ENCODE measurements at places on chromosomes 7 and 10. TPM values are rescaled to one million over a fixed set of nuclear protein-coding genes. Genes with fewer than 3 reads are reported as not detected.

DNA sequence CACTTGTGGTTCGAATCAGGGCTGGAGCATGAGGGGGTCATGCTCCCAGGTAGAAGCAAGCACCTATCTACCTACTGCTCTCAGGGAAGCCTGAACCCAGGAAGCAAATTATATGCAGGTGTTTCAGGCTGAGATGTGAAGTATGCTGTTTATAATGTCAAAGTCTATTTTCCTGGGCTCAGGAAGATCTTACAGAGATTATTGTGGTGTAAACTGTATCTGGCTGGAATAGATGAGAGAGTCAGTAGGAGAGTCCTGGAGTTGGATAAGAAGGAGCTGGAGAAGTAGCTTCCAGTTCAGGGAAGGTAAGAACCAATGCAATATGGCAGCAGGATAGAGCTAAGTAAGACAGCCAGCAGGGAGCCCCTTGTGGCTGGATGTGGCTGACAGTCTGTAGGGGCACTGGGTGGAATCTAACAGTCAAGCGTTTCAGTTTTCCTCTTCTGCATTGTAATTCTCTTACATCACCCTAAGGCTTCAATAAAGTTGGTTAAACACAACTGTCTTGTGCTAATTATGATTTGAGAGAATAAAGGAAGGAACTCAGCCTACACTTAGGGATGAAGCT lies 105.9 kb upstream of the EEPD1 start:
- DNase-seq = no peak

DNA sequence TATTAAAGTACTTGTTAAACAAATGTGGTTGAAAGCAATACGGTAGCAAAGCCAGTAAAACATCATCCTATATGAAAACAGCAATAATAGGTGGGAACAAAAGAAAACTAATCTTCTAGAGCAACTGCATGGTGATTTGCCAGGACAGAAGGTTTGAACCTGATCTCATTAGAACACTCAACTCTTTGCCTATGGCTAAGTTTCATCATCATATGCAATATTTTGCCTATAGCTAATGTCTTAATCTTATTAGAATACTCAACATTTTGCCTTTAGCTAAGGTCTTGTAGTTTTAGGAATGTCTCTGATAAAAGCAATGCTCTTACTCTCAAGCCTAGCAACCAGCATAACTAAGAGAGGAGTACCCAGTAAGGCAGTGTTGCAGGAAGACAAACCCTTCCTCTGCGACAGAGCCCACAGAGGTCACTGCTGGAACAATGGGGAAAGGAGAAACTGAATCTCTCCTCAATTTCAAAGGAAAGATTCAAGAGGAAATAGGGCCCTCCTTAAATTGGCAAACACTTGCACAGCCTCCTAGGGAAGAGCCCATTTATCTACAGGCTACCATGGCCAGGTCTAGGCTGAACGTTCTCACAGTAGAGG lies 38.3 kb downstream of the CADPS2 start:
- no peak for DNase-seq

DNA sequence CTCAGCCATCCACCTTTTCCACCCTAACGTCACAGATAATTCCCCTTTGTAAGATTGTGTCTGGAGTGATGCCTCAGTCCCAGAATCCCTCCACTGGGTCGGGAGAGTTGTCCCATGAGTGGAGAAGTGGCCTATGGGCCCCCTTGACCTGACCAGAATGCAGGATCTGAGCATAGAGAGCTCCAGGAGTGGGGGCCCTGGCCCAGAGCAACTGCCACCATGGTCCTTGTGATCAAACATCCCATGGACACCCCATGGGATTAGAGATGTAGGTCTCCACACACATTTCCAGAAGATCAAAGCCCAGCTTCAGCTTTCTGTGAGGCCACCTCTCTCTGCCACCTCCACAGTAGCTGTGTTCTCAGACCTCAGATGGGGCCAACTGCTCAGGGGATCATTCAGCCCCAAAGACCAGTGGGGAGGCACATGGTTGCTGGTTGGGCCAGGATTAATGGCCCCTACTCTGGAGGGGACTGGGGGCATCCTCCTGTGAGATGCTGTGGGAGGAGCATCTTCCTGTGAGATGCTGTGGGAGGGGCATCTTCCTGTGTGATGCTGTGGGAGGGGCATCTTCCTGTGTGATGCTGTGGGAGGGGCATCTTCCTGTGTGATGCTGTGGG lies 28.5 kb upstream of the DPYSL4 start:
- peak; percentile 47 for DNase-seq

DNA sequence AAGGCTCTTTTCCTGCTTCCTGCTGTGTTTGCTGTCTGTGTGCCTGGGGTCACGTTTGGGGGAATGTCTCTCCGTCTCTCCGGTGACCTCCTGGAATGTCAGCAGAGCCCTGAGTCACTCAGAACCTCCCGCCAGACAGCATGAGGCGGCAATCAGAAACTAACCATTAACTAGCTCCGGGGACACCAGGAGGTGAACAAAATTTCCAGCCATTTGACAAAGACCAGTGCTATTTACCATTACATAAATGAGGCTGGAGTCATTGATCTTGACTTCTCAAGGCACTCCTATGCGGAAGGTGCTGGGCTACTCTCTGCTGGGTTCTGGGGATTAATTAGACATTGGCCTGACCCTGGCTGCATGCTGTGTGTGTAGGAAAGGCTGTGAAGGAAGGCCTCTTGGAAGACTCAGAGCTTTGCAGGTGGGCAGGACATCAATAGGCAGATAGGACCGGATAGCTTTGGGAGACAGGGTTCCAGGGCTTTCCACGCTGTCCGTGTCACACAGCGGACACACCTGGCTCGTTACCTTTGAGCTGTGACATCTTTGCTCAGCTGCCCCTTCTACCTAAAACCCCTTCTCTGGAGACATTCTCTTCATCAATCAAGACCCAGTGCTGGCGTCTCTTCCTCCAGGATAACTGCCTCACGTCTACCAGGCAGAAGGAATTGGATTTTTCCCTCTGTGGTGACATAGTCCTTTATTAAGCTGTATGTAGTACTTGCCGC lies 77.0 kb downstream of the PFKFB3 start:
- DNase-seq = no peak

Gene GIMAP8
- 13.1 TPM for total RNA-seq

Gene CYP2E1
- 0.83 TPM for total RNA-seq

DNA sequence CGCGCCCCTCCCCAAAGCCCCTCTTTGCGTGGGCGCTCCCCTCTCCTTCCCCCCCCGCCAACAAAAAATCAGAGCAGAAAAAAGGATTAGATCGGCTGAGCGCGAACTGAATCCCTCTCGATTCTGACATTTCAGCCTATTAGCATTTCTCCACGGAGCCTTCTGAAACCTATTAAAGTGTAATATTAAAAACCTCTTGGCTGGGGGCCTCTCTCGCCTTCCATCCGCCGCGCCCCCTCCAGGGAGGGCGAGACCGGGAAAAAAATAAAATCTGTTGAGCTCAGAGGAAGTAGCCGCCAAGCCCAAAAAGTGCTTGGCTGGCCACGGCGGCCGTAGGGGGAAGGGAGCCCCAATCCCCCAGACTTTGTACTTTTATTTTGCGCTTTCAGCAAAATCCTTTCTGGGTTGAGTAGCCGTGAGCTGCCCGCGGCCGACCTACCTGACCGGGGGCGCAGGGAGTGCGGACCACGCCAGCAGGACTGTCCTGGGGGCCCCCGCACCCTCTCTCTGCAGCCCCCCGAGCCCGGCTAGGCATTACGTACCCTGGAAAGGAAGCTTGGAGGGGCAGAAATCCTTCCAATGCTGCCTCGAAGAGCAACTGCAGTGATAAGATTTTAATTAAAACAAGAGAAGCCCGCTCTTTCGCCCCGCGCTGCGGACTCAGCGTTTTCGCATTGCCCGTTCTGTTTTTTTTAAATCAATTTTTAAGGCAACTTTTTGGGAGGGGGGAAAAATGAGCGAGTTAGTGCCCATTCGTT lies 1.3 kb upstream of the TNRC18 start:
- no peak for DNase-seq

Gene FEZF1
- total RNA-seq = not detected

Gene POM121L12
- not detected for total RNA-seq

DNA sequence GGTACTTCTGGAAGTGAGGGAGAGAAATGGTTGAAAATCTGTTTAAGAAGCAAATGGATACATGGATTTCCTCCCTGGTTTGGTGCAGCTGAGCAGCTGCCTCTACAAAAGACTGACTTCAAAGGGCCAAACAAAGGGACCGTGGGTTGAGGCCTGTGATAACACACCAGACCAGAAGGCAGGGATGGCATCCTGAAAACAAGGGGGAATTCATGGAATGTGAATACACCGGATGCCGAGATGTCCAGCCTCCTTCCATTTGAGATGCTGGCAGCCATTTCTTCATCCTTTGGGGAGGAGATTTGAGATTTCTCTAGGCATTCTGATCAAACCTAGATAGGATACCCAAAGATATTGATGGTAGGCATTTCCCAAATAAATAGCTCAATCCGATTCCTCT lies 36.9 kb downstream of the TAF3 start:
- no peak for DNase-seq
